Breast epithelium (tissue), 4 donors: ENCODE measurements at places on chromosomes 2 and 18. TPM values are rescaled to one million over a fixed set of nuclear protein-coding genes. Genes with fewer than 3 reads are reported as not detected.

The ST8SIA3 gene
- total RNA-seq = not detected

The MALL gene
- total RNA-seq = 19.6 TPM

The SEH1L gene
- total RNA-seq = 45.6 TPM

The POLE4 gene
- 37.1 TPM for total RNA-seq

The ADAM23 gene
- total RNA-seq = 0.48 TPM

The GMCL1 gene
- 18.4 TPM for total RNA-seq

- no peak for DNase-seq
These were observed 46.3 kb upstream of the ITGB6 start for GRCh38 chr2:160246356-160246755.

- DNase-seq = no peak
These were observed 416.3 kb downstream of the LRP1B start for GRCh38 chr2:141714496-141714895.

GRCh38 chr2:41910126-41910525 lies 137.7 kb upstream of the PKDCC start:
- DNase-seq = no peak

- DNase-seq = no peak
These were observed 184.2 kb downstream of the NEDD4L start for GRCh38 chr18:58228176-58228575.

GRCh38 chr18:2918761-2919550 lies 72.2 kb downstream of the EMILIN2 start:
- DNase-seq = no peak

GRCh38 chr2:201049455-201049854 lies 22.0 kb downstream of the HYCC2 start:
- no peak for DNase-seq
